ENCODE measurements at places on chromosomes 7 and 10. TPM values are rescaled to one million over a fixed set of nuclear protein-coding genes. Genes with fewer than 3 reads are reported as not detected.

DNA sequence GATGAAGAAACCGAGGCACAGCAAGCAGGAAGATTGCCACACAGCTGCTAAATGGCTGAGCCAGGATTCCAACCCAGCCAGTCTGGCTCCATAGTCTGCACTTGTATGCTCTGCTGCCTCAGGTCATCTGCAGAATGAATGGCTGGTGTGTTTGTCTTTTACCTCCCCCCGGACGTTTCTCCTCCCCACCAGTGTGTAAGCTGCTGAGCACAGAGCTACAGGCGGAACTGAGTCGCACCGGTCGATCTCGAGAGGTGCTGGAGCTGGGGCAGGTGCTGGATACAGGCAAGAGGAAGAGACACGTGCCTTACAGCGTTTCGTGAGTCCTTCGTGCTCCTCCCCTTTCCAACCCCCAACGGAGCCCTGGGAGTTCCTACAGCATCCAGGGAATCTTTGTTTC is 2.6 kb downstream of the CNPY4 start:
- no peak for DNase-seq

The GNAT3 gene
- total RNA-seq: not detected

DNA sequence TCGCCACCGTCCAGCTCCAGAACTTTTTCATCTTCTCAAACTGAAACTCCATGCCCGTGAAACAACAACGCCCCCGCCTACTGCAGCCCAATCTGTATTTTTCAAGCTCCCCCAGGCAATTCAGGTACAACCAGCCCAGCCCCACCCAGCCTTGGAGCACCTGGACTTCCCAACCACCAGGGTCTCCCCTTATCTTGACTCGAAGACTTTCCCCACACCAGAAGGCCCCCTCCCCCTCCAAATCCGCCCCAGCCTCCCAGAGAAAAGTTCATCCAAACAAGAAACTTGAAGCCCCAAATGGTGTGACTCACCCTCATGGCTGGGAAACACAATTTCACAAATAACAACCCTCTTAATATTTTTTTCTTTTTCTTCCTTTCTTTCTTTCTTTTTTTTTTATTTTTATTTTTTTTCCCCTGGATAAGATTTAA is 10.6 kb downstream of the ZCCHC24 start:
- DNase-seq: no peak

The PNLIPRP1 gene
- total RNA-seq: not detected

DNA sequence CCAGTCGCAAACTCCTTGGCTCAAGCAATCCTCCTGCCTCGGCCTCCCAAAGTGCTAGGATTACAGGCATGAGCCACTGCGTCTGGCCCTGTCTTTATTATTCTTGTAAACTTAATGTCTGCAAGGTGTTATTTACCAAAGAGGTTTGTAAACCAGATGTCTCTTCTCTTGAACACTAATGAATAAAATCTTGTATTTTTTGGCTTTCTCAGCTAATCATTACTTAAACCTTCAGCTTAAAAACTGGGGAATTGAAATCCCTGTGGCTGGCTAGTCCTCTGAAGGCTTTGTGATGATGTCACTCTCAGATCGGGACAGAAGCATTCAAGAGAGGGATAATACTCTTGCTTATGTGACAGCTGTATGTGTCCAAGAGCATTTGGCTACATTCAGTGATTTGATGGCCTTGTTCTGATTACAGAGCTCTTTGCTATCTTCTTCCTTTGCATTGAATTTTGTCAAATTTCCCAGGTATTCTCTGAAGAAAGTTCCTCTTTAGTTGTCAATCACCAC is 130.3 kb downstream of the BICC1 start:
- no peak for DNase-seq

GRCh38 chr10:114714281-114714741 is 56.2 kb upstream of the ABLIM1 start:
- DNase-seq: no peak

The STAG3 gene
- total RNA-seq: 8.7 TPM

DNA sequence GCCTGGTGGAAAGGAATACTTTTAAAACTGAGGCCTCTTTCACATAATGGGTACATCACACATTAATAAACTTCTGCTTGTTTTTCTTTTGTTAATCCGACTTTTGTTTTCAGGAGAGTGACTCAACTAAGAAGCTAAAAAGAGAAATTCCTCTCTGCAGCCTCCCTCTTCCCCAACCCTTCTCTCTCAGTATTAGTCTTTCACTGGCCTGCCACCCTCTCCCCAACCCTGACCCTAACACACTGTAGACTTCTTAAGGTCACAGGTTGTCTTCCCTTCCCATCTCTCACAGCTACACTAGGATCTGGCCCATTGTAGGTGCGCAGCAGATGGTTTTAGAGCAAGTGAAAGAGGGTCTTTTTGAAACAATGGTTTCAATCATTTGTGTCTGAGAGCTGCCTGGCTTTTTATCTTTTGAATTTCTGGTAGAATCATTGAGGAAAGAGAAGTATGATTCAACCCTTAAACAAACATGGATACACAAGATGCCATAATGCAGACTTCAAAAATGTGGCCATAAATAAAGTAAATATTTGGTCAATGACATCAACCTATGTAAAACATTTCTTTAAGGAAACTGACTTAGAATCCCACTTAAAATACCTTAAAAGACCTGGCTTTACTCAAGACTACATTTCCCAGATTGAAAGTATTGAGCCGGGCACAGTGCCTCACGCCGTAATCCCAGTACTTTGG is 17.9 kb upstream of the FFAR4 start:
- DNase-seq: no peak

GRCh38 chr10:43362191-43362839 is 9.1 kb upstream of the FXYD4 start:
- DNase-seq: peak; percentile 97

The ACTR3C gene
- total RNA-seq: 12.4 TPM

DNA sequence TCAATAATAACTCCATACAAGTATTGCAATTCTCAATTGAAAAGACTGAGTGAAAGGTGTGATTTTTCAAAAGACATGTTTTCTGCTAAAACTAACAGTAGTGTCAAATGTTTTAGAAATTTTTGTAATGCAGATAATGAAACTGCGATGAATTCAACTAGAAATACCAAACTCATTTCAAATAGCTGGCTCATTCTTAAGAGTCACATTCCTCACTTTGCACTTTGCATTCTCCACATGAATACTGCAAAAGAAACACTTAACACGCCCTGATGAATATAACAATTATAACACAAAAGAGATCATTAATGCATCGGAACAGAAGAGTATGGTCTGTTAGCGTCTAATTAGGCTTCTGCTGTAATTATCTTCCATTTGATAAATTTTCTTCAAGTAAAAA is 15.5 kb upstream of the TSPAN12 start:
- DNase-seq: no peak

The TRIM8 gene
- 67.9 TPM for total RNA-seq

The BICC1 gene
- 0.09 TPM for total RNA-seq

DNA sequence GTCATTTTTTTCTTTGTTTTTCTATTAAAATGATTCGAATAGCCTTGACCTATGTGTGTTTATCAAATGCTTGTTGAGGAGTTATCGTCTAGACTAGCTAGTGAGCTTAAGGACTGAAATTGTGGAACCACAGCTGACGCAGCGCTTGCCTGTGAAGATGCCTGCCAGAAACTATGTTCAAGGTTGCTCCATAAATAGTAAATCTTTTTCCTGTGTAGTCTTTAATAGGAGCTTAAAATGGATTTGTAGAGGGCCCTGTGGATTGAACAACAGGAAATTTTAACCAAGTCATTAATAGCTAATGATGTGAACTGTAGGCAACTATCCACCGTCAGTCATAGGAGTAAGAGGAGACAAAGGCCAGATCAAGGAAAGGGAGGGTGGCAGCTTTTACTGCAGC is 145.1 kb downstream of the GNAI1 start:
- no peak for DNase-seq

The MACC1 gene
- 0.26 TPM for total RNA-seq

GRCh38 chr10:133359554-133359971 is 1.7 kb upstream of the FUOM start:
- no peak for DNase-seq

GRCh38 chr7:98483964-98484545 is 83.2 kb upstream of the BAIAP2L1 start:
- DNase-seq: no peak

DNA sequence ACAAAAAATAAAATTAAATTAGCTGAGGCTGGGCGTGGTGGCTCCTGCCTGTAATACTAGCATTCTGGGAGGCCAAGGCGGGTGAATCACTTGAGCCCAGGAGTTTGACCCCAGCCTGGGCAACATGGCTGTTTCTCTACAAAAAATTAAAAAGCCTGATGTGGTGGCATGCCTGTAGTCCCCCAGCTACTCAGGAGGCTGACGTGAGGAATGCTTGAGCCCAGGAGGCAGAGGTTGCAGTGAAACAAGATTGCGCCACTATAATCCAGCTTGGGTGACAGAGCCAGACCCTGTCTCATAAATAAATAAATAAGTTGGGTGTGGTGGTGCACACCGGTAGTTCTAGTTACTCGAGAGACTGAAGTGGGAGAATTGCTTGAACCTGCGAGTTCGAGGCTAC is 65.1 kb downstream of the GNA12 start:
- no peak for DNase-seq

The LBX1 gene
- total RNA-seq: not detected

DNA sequence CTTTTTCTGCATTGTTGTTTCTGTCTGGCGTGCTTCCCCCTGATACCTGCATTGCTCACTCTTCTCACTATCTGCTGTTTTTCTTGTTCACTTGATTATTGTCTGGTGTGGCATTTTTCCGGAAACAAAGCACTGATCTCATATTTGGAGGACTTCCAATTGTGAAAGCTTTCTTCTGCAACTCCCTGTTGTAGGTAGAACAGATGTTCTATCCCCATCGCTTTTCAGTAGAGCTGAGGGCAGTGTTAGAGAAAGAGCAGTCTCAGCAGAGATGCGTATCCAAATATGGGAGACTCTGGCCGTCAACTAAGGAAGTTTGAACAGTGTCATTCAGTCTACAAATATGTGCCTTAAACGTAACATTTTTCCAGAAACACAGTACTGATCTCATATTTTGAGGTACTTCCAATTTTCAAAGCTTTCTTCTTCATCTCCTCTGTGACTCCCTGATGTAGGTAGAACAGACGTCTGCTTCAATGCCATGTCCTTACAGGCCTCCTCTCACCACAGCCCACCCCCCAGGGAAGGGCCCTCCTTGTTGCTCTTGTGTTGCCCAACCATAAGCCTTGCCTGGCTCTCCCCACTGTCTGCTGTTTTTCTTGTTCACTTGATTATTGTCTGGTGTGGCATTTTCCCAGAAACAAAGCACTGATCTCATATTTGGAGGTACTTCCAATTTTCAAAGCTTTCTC is 27.1 kb upstream of the GJD4 start:
- no peak for DNase-seq

GRCh38 chr7:108253275-108254044 is 123.3 kb upstream of the LAMB4 start:
- DNase-seq: no peak

DNA sequence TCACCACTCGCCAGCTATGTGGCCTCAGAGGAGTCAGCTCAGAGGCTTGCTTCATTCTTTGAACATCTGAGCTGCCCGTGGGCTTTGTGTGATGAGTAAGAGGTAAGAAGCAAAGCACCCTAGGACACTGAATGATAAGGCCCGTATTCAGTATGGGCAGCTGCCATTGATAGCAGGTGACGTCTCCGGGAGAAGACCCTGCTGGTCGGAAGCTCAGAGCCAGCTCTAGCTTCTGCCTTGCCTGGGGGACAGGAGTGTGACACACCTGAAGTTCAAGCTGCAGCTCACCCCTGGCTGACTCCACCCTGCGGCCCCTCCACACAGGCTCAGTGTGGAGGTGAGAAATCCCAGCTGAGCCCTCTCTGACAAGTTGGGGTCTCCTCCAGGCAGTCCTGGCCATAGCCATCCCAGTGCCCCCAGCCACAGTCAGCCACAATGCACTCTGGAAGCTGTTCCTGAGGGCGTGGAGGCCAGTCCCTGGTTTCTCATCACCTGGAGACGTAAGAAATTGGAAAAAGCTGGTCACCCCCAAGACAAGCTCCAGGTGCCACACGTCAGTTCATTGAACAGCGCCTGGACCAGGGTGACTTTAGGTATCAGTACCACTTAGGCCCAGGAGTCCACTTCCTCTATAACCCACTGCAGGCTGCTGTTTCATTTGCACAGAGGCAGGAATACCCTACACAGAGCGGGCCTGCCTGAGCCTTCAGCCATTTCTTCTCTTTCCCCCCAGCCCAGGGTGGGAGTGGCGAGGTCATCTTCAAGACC is 164.9 kb upstream of the RHEB start:
- no peak for DNase-seq

- peak; percentile 37 for DNase-seq
Observed at GRCh38 chr10:100872034-100872791, 40.5 kb upstream of the SLF2 start.

- DNase-seq: no peak
Observed at GRCh38 chr10:7421526-7421925, 10.7 kb upstream of the SFMBT2 start.

DNA sequence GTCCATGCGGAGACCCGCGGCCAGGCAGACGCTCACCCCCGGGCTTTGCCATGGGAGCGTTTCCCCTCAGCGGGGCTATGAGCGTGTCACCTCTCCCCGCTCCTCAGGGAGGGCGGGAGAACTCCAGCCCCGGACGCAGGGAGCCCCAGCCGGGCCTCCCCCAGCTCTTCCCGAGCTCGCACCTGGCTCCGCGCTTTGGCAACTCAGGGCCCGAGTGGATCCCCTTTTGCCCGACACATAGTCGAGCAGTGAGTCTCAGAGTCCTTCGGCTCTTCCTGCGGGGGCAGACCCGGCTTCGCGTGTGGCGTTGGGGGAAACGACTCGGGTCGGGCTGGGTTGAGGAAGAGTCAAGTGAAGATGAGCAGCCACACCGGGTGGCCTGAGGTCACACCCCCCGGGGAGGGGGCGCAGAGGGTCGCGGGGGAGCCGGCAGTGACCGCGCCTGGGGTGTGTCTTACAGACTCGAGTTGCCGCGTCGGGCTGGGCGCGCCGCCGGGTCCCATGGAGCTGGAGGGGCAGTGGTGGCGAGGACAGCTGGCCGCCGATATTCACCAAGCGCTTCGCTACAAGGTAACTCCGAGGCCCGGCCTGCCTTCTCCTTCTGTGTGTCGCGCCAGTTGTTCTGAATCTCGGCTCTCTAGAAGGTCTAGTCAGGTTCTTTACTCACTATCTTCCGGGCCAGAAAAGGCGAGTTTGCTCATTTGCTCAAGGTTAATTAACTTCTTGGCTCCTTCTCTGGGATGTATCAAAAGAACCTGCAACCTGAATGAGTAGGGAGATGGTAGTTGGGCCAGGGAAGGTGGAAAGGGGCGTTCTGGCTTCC is 721 bp downstream of the CCNJ start:
- DNase-seq: peak; percentile 33

DNA sequence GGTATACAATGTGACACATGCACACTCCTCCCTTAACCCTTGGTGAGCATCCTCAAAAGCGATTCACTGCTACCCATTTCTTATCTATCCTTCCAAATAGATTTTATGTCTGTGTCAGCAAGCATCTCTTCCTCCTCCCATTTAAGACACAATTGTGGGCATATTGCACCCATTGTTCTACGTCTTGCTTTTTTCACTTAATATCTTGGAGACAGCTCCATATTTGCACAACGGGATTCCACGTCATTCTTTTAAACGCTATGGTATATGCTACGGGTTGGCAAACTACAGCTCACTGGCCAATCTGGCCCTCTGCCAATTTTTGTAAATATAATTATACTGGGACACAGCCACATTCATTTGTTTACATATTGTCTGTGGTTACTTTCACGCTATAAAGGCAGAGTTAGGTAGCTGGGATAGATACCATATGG is 88.6 kb downstream of the RNF216 start:
- no peak for DNase-seq
